A549 treated with GW870086 at 1 μM for 4 hours (cell line): ENCODE measurements at places on chromosomes 5 and 9. TPM values are rescaled to one million over a fixed set of nuclear protein-coding genes. Genes with fewer than 3 reads are reported as not detected.

The OXCT1 gene
- total RNA-seq: 1.8 to 4.0 TPM (median 2.6 TPM) in 5 replicates

The SDHA gene
- total RNA-seq: 99.4 to 122 TPM (median 118 TPM) in 5 replicates

The ENTPD2 gene
- total RNA-seq: 1.1 to 2.3 TPM (median 1.7 TPM) in 5 replicates

The ADRA1B gene
- 13.8 to 16.9 TPM (median 15.9 TPM) in 5 replicates for total RNA-seq

The ANKRD20A1 gene
- 0.51 to 1.5 TPM (median 1.1 TPM) in 5 replicates for total RNA-seq
